ENCODE measurements at places on chromosomes 1 and 21. TPM values are rescaled to one million over a fixed set of nuclear protein-coding genes. Genes with fewer than 3 reads are reported as not detected.

The JAM2 gene
- total RNA-seq = 62.1 TPM

The FLG2 gene
- total RNA-seq = not detected

The TMPRSS15 gene
- total RNA-seq = not detected

The FCAMR gene
- total RNA-seq = not detected

The CELA2A gene
- not detected for total RNA-seq

The SLC2A5 gene
- total RNA-seq = 1.3 TPM

The DNM3 gene
- total RNA-seq = 11.7 TPM

The LORICRIN gene
- not detected for total RNA-seq

The ARHGEF19 gene
- total RNA-seq = 6.9 TPM

The UBAP2L gene
- total RNA-seq = 74.7 TPM

The LCE3B gene
- total RNA-seq = not detected

- no peak for DNase-seq
These were observed 21.8 kb downstream of the C1orf21 start for GRCh38 chr1:184408580-184408979.

- no peak for DNase-seq
These were observed 1.0 kb upstream of the ERG start for GRCh38 chr21:38499296-38499695.

GRCh38 chr1:26045722-26046245, at the start of gene SLC30A2:
Gene SLC30A2 (minus strand): TSS chr1:26046118. CDS start chr1:26045896, 222 bp downstream.
- no peak for DNase-seq

DNA sequence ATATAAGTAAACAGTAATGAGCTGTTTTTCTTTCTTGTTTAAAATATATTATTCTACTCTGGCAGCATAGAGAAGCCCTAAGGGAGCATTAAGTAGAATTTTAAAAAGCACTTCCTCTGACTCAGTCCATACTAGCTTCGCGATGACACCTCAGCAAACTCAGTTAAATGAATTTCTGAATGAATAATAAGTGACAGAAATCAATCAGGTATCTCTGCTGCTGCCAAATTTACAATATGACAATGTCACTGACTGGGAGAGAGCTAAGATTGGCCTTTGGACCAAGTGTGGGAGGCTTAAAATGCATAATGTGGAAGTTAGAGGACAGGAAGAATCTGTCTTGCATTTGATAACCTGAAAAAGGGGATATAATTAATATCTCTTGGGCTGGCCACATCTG, 296.1 kb downstream of the HHIPL2 start:
- no peak for DNase-seq

DNA sequence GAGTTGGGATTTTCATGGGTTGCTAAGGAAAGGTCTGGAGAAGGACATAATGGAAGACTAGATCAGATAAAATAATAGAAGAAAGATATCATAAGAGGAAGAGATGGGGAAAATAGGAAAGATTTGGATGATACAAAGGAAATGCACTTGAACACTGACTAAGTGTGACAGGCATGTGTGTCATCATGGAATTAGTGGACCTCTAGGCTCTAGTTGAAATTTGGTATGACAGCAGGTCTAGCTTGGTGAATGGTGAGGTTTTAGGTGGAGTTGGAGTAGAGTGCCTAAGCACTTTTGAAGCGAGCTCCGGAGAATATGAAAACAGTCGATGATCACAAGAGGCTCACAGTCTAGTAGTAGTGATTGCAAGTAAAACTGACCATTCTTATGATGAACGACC, 73.0 kb upstream of the PTGS2 start:
- DNase-seq = no peak

GRCh38 chr1:223770621-223771315, 58.4 kb downstream of the CAPN2 start:
- DNase-seq = no peak

GRCh38 chr1:21254335-21254951, 35.8 kb downstream of the ECE1 start:
- DNase-seq = peak; percentile 54

DNA sequence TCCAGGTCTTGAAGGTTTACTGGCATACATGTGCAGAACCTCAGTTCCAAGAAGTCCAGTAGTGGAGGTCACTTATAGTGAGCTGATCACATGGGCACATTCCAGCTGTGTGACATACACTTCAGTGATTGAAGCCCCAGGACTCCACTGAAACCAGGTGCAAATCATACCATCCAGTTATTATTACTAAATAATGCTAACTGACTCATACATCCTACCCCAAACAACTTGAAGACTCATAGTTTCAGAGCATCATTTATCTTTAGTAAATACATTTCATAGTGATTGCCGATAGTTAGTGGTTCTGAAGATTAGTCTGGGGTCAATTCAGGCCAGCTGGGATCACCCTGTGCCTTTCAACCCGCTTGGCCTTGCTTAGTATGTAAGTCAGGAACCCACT, 137.9 kb upstream of the UBE2U start:
- no peak for DNase-seq

- DNase-seq = no peak
These were observed 10.5 kb downstream of the ZMYM4 start for GRCh38 chr1:35278886-35279554.

DNA sequence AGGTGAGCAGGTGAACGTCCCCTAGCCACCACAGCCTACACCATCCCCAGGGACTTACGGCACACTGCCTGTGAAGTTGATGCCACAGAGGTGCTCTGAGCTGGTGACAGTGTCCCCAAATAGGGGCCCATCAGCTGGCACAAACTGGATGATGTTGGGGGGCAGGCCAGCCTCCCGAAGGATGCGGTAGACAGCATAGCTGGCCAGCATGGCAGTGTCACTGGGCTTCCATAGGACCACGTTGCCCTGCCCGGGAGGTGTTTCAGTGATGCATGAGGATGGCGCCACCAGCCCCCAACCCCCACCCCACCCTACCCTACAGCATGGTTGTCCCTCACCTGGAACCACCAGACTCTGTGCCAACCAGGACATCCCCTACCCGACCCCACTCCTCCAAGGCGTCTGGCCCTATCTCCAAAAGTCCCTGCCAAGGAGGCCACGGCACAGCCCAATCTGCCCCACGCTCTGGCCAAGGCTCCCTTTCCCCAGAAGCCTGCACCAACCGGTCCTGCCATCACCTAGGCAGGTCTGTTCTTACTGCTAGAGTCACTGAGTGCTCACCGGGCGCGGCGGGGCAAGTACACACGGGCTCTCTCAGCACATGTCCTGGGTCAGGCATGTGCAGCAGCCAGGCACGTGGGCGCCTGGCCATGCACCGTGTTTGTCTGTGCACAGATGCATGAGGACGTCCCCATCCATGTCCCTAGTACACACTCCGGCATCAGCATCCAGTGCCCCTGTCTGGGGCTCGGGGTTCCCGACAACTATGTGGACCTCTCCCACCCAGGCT, 20.5 kb downstream of the ALDH4A1 start:
- no peak for DNase-seq

DNA sequence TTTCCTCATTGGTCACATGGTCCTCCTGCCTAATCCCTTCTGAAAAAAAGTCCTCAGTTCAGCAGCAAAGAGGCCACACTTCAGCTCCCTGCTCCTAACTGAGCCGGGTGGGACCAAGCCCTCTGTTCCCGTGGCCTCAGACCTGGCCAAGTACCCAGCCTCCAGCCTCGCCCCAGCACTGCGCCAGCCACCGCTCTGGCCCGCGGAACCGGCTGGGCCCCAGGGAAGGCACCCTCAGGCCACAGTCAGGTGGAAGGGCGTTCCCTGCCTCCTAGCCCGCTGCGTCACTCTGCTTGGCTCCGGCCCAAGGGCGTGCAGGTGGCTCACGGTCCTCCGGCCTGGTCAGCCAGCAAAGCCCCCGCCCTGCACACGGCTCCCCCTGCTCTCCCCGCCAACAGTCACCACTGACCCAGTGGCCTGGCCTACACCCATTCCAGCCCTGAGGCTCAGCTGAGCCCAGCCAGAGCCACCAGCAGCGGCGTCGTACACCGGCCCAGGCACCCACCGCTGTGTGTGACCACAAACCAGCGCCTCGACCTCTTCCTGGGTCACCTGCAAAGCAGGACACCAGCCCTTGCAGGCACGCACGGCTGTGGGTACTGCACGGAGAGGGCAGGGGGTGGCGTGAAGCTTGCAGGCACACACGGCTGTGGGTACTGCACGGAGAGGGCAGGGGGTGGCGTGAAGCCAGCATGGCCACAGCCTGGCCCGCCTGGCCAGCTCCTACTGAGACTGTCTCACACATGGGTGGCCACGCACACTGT, 19.4 kb downstream of the NADK start:
- DNase-seq = no peak

GRCh38 chr1:16187748-16188401, 24.6 kb downstream of the ARHGEF19 start:
- DNase-seq = no peak

DNA sequence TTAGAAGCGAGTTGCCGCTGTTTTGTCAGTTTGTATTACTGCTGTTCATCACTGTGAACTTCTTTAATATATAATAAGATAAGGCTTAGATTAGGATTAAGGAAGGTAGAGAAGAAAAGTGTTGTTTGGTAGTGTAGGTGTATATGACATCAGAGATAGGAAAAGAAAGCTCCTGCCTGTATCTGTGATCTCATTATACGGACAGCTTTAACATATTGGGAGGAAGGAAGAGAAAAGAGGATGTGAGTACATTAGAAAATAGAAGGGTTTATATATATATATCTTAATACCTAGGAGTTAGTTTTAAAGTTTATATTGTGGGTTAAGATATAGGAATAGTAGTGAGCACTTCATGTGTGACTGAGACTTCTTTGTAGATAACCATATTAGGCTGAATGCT, 71.0 kb downstream of the RALGPS2 start:
- DNase-seq = no peak

- no peak for DNase-seq
These were observed 10.4 kb downstream of the SLC30A10 start for GRCh38 chr1:219917851-219918466.

DNA sequence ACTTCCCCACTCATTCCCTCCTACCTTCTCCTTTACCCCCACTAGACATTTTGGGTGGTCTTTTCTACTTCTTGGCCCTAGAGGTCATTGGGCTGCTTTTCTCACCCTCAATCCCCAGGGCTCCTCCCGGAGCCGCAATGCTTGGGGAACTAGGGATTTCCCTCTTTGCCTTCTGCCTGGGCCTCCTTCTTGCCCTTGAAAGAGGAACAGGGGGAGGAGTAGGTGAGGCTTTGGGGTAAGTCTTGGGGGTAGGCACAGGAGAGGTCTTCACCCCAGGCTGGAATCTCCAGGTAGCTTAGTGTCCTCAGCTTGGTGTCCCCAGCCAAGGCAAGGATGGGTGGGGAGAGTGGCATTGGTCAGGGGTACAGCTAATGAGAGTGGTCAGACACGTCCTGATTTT, 56.2 kb upstream of the EPS8L3 start:
- DNase-seq = no peak

DNA sequence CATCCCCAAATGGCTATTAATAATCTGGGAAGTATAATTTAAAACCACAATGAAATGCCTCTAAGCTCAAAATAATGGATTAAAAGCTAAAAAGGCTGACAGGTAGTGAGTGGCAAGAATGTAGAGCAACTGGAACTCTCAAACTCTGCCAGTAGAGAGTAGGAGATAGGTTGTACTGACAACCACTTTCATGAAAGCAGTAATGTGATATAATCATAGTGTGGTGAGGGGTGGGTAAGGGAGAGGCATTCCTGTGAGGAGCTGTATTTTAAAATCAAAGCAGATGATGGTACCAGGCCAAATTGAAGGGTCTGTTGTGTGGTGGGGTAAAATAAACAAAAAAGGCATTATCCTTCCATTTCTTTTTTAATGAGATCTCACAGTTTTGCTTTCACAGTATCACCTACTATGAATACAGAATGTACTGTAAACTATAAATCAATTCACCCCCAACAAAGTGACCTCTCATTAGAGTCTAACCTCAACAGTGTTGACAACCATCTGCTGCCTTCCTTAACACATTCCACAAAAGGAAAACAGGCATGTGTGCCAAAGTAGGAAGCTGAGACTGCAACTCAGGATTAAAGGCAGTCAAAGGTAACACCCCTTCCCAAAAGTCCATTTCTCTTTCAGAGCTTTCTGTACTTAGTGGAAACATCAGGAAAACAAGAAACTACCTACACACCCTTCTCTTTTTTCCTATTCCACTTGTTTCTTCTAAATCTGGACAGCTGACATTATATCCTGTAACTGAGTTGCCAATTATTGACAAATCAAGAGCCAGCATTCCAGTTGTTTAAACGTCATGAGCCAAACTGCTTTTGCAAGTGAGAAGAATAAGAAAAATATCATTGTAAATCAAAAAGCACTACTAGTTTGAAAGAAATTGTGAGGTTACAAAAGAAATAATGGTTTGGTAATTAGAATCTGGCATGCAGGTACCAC, 130.8 kb downstream of the FAF1 start:
- no peak for DNase-seq

- no peak for DNase-seq
These were observed 324.3 kb upstream of the POU3F1 start for GRCh38 chr1:38370716-38371504.

DNA sequence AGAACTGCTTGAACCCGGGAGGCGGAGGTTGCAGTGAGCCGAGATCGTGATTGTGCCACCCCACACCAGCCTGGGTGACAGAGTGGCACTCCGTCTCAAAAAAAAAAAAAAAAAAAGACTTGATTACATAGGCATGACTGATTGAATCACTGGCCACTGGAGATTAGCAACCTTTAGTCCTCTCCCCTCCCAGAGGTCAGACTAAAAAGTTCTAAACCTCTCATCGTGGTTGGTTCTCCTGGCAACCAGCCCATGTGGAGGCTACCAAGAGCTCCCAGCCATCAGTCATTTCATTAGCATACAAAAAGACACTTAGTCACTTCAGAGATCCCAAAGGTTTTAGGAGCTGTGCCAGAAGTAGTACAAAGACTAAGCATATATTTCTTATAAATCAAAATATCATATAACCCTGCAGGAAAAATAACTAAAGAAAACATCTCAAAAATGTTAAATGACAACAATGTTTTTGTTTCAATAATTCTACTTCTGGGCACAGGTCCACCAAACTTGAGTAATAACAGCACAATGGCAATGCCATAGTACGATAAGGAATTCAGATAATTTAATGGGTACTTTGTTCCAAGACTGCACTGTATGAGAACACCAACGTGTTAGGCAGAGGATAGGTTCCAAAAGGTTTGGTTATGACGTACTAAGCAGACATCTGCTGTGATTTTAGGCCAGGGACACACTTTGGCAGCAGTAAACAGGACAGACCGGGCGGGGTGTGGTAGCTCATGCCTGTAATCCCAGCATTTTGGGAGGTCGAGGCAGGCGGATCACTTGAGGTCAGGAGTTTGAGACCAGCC, 18.1 kb downstream of the USP48 start:
- DNase-seq = no peak

DNA sequence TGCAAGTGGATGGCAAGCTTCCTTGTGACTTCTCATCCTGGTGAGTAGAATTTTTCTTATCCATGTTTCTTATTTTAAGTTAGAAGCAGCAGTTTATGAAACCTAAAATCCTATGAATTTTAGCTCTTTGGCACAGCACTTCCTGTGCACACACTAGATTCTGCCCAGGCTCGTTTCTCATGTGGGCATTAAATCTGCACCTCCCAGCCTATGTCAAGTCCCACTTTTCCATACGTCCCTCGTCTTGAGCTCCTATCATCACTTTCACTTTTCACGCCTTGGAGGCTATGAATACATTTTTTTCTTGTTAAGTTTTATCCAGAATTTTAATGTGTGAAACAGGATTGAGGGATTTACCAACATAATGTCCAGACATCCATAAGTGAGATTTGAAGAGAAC, 142.1 kb downstream of the MRPS6 start:
- DNase-seq = no peak

GRCh38 chr1:17649371-17650106, 105.6 kb upstream of the ACTL8 start:
- DNase-seq = no peak
